T-cell (primary cell): ENCODE measurements at places on chromosomes 3 and 15. TPM values are rescaled to one million over a fixed set of nuclear protein-coding genes. Genes with fewer than 3 reads are reported as not detected.

DNA sequence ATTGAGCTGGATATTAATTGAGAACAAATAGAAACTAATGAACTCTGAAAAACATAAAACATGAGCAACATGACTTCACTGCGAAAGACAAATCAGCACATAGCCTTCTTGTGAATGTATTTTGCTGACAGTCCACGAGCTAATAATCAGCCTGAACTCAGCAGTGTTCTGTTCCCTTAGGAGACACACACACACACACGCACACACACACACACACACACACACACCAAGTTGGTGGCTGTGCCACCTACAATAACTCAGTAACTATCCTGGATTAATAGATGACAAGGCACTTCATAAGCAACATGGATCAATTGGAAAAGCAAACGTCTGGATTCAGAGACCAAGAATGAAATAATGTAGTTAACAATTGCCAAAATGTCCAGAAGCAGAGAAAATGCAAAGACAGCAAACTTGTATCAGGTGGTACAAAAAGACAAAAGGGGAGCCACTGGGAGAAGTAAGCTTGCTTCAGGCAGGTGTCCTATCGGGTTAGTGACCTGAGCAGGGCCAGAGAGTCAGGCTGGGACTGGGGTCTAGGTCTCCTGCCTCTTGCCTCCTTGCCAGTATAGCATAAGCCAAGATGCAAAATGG, 20.5 kb upstream of the UBE2Q2 start:
- DNase-seq: no peak

GRCh38 chr15:64599716-64600115, 139.3 kb downstream of the ZNF609 start:
- no peak for DNase-seq

DNA sequence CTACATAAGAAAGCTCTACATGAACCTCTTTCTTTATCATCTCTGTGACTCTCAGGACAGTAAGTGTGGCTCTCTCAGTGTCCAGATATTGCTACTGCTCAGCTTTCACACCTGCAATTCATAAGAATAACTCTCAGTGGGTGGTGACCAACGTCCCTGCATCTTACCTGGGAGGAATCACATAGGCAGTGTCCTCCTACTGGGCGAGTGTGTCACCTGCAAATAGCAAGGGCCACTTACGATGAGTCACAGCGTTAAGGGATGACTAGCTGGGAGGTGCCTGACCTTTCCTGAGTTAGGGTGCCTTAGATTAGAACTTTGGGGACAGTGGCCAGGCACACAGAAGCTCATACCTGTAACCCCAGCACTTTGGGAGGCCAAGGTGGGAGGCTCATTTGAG, 90.8 kb upstream of the C3orf80 start:
- DNase-seq: no peak

DNA sequence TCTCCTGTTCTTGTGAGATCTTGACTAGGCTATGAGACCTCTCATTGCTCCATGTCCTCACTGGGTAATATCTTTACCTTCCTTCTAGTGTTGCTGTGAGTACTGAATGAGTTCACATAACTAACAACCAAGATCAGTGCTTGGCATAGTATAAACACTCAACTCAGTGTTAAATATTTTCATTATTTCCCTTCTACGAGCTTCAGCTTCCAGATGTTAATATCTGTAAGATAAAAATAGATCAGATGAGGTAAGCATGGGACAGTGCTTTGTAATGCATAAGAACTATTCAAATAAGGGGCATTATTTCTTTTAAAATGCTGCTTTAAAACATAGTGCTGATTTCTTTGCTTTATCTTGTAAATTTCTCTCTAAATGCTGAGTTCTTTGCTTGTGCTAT, 130.8 kb downstream of the DIPK2A start:
- DNase-seq: no peak

GRCh38 chr3:188789251-188789650, 382.5 kb upstream of the TPRG1 start:
- no peak for DNase-seq

- DNase-seq: no peak
Observed at GRCh38 chr3:152196782-152197181, 71.9 kb upstream of the MBNL1 start.

DNA sequence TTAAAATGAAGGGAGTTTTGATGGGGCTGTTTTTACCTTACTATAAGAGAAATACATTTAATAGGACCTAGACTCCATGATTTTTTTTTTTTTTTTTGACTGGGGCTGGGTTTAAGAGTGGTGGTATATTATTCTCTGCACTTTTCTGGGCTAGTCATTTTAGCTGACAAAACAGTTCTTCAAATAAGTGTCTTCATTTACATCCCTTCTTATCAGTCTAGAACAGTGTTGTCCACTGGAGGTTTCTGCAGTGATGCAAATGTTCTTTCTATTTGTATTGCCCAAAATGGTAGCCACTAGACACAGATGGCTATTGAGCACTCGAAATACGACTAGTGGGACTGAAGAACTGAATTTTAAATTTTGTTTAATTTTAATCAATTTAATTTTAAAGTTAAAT, 37.2 kb downstream of the KLHL18 start:
- DNase-seq: no peak

The PCNP gene
- 136 TPM for total RNA-seq

GRCh38 chr3:141680620-141681389, 57.3 kb upstream of the RNF7 start:
- no peak for DNase-seq

DNA sequence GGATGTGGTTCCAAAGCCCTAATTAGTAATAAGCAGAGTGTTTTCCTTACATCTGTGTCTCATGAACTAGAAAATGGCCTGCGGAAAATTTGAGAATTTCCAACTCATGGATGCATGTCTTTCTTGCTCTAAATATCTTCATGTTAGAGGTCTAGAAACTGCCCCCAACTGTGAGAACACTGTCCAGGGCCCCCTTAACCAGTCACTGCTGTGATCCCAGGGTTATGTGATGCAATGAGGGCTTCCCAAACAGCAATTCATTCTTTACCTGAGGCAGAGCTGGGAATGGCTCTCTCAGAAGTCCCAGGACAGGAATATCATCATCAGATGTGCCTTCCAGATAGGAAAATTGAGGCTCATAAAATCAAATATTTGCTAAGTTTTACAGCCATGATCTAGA, 8.2 kb downstream of the NPAP1 start:
- DNase-seq: no peak

The DUT gene
- 117 TPM for total RNA-seq

GRCh38 chr3:94336046-94336753, 273.3 kb downstream of the NSUN3 start:
- DNase-seq: no peak

GRCh38 chr15:38896647-38897046, 332.0 kb upstream of the RASGRP1 start:
- no peak for DNase-seq

GRCh38 chr15:31732726-31733125, 297.6 kb upstream of the CHRNA7 start:
- DNase-seq: no peak
